ENCODE measurements at places on chromosomes 11 and 22. TPM values are rescaled to one million over a fixed set of nuclear protein-coding genes. Genes with fewer than 3 reads are reported as not detected.

DNA sequence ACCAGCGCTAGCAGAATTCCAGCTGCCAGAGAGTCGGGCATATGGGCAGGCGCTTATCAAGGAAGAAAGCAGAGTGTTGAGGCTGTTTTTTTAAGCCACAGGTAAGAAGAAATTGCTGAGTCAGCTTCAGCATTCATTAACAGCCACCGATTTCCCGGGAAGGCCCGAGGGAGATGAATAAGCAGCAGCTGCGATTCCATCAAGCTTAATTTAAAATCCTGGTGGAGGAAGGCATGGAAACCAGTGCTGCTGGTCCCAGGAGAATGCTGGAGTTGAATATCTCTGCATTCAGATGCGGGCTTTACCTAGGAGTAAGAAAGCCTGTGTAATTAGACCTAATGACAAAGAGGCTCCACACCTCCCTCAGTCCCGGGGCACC, 168.8 kb downstream of the BRD1 start:
- H3K27ac ChIP-seq = no peak overlapping the region
- no peaks in the 10 kb centered on the region for H3K4me1 ChIP-seq
- no peaks in the 10 kb centered on the region for H3K27me3 ChIP-seq
- no peak overlapping the region for H3K4me3 ChIP-seq

TXN2 gene
- 56.5 TPM for total RNA-seq

DNA sequence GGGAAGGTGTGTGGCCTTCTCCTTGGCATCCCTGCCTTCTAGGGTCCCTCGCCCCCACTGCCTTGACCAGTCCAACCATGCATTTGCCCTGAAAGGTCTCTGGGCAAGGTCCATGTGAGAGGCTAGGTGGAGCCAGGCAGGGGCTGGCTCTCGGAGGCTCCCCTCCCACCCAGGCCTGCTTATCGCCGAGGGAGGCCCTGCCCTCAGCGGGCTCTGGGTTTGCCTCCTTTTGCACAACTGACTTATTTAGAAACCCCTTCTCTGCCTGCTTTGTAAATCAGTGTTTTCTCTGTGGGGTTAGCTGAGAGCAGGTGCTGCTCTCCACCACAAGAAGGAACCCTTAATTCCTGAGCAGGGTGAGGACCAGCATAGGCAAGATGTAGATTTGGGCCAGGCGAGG, 47.7 kb downstream of the CD82 start:
- peaks cover 5% of the 10 kb centered on the region for H3K36me3 ChIP-seq
- no peaks in the 10 kb centered on the region for H3K27me3 ChIP-seq
- H3K4me3 ChIP-seq = no peak overlapping the region
- H3K4me1 ChIP-seq = peaks cover 41% of the 10 kb centered on the region

MTMR2 gene
- total RNA-seq = 25.8 TPM

- H3K4me1 ChIP-seq = no peaks in the 10 kb centered on the region
- H3K4me3 ChIP-seq = no peak overlapping the region
- no peak overlapping the region for H3K27ac ChIP-seq
- H3K27me3 ChIP-seq = no peaks in the 10 kb centered on the region
These were observed 63.4 kb upstream of the CARD18 start for GRCh38 chr11:105202844-105203548.

DNA sequence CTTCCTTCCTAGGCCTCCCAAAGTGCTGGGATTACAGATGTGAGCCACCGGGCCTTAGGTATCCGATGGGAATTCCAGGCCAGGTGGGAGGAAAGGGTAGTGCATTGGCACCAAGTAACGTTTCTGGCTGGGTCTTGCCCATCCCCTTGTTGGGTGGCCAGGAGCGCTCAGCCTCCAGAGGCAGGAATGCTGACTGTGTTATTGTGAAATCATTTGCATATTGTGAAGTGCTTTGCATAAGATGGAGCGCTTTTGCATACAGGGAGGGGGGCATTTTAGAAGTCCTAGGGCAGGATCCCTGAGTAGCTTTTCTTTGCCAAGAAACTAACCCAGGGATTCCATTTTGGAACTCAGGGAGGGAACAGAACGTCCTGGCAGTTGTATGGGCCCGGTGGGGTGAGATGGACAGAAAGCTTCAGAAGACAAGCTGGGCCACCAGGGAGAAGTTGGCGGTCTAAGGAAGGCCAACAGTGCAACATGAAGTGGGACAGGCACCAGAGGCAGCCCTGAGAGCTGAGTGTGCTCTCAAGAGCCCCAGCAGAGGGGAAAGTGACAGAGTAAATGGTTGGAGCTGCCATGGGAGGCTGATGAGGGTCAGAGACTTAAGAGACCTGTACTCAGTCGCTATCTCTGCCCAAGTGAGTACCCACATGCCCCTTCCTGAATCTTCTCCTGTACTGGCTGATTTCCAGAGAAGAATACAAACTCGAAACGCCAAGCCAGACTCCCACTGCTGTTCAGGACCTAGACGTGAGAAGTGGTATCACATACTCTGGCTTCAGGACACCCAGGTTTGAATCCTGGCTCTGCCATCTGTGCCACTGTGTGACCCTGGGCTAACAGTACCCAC, 1.3 kb upstream of the SLC39A13 start:
- H3K27ac ChIP-seq = peak overlapping the region; percentile 98
- no peak for DNase-seq
- H3K27me3 ChIP-seq = no peaks in the 10 kb centered on the region

GRCh38 chr22:19357270-19358105, 66.0 kb upstream of the CLTCL1 start:
- no peak overlapping the region for H3K4me3 ChIP-seq
- H3K36me3 ChIP-seq = peaks cover 100% of the 10 kb centered on the region
- H3K27ac ChIP-seq = no peak overlapping the region
- no peak for DNase-seq

DNA sequence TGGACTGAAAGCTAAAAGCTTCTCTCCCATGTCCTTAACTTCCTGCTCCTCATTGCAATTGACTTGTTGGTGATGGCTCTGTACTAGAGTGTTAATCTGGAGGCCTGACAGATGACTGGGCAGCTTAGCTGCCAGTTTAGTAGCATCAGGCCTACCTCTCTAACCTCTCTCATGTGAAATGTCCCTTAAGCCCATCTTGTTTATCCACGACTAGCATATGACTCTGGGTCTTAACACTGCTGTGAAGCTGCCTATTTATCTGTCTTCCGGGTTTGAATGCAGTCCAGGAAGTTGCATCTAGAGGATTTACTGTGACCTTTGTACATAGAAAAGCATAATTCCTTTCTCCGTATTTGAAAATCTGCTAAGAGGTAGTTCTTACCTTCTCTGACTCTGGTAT, 85.3 kb upstream of the HORMAD2 start:
- H3K27ac ChIP-seq = no peak overlapping the region
- H3K4me3 ChIP-seq = no peak overlapping the region
- H3K27me3 ChIP-seq = no peaks in the 10 kb centered on the region
- peaks cover 67% of the 10 kb centered on the region for H3K36me3 ChIP-seq
- no peak for DNase-seq

CCDC117 gene
- 19.9 TPM for total RNA-seq

- no peak for DNase-seq
- no peak overlapping the region for H3K27ac ChIP-seq
- no peaks in the 10 kb centered on the region for H3K27me3 ChIP-seq
These were observed 826.3 kb downstream of the DLG2 start for GRCh38 chr11:84800755-84801346.

DLG2 gene
- 7.3 TPM for total RNA-seq

DDTL gene
- 2.2 TPM for total RNA-seq

- no peaks in the 10 kb centered on the region for H3K4me1 ChIP-seq
- H3K27ac ChIP-seq = no peak overlapping the region
- no peaks in the 10 kb centered on the region for H3K36me3 ChIP-seq
- H3K27me3 ChIP-seq = no peaks in the 10 kb centered on the region
- DNase-seq = no peak
These were observed 1.7 kb upstream of the MUC5B start for GRCh38 chr11:1220941-1221721.

FAM180B gene
- 0.80 TPM for total RNA-seq

MIOX gene
- total RNA-seq = not detected

DNA sequence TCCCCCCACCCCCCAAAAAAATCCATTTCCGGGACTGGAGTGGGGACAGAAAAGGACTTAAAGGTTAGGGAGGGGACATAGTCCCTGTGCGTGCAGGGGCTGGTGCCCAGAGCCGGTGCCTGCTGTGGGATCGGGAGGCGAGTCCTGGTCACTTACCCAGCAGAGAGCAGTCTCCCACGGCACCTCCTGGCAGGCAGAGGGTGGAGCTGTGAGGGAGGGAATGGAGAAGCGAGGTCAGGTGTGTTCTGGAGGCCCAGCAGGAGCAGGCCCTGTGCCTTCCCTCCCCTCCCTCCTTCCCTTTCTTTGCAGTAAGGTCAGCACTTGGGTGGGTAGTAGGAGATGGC, 28.4 kb downstream of the SHANK3 start:
- no peak overlapping the region for H3K27ac ChIP-seq
- DNase-seq = no peak
- peaks cover 61% of the 10 kb centered on the region for H3K4me1 ChIP-seq
- H3K4me3 ChIP-seq = no peak overlapping the region
- no peaks in the 10 kb centered on the region for H3K27me3 ChIP-seq

GRCh38 chr22:28002863-28003565, 84.0 kb upstream of the PITPNB start:
- no peak for DNase-seq
- no peaks in the 10 kb centered on the region for H3K27me3 ChIP-seq
- no peak overlapping the region for H3K27ac ChIP-seq
- peaks cover 27% of the 10 kb centered on the region for H3K4me1 ChIP-seq

TPBGL gene
- not detected for total RNA-seq

DNA sequence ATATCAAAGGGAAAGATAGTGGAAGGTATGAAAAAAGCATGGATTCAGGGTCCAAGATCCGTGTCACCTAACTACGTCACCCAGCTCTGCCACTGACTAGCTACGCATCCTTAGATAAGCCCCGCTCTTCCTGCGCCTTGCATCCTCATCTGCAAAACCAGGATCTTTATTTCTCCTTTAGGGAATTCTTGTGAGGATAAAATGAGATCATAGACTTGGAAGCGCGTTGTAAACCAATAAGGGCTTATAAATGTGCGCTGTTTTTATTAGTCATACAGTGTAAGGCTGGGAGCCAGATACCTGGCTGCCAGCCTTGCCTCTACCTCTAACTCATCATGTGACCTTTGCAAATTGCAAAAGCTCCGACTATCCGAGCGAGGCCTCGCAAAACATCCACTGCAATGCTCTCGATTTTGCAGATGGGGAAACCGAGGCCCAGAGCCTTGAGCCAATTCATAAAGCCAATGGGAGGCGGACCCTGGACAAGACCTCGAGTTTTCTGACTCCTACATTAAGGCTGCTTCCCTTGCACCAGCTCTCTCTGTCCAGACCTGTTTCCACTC, 753 bp downstream of the PRPF19 start:
- peak overlapping the region; percentile 97 for H3K4me3 ChIP-seq
- peaks cover 26% of the 10 kb centered on the region for H3K4me1 ChIP-seq
- H3K27me3 ChIP-seq = no peaks in the 10 kb centered on the region
- no peak for DNase-seq

DNA sequence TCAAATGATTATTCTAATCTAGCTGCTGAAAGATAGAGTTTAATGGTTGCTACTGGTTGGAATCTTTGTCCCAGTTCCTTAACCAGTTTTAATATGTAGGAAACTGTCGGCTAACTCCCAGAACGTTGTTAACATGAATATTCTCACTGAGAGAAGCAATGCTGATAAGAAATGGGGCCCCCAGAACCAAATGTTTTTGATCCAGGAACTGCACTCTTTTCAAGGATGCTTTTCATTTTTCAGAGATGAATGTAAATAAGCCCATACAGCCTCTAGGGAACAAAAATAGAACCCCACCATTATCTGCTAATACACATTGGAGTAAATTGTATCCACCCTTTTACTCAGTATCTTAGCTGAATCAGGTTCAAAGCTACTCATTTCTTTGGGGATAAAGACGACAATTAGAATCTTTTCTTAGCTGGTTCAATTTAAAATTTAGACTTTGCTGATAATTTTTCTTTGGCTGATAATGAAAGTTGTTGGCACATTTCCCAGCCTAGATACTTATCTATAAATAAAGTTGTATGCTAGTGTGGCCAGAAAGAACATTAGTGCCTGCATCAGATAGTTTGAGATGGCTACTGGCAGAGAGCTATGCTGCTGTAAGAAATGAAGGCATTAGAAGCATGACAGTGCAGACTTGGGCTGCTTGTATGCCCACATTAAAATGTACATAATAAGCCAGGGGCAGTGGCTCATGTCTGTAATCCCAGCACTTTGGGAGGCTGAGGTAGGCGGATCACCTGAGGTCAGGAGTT, 323.3 kb upstream of the PDGFD start:
- no peaks in the 10 kb centered on the region for H3K27me3 ChIP-seq
- H3K4me1 ChIP-seq = no peaks in the 10 kb centered on the region
- no peaks in the 10 kb centered on the region for H3K36me3 ChIP-seq
- H3K27ac ChIP-seq = no peak overlapping the region
- no peak for DNase-seq
- no peak overlapping the region for H3K4me3 ChIP-seq

GRCh38 chr11:102111787-102112508, 1.7 kb downstream of the YAP1 start:
- H3K27ac ChIP-seq = peak overlapping the region; percentile 94
- H3K4me1 ChIP-seq = peaks cover 54% of the 10 kb centered on the region
- H3K36me3 ChIP-seq = no peaks in the 10 kb centered on the region
- no peaks in the 10 kb centered on the region for H3K27me3 ChIP-seq
- peak overlapping the region; percentile 65 for H3K4me3 ChIP-seq

- H3K27me3 ChIP-seq = no peaks in the 10 kb centered on the region
- H3K36me3 ChIP-seq = no peaks in the 10 kb centered on the region
- H3K4me3 ChIP-seq = no peak overlapping the region
- no peak overlapping the region for H3K27ac ChIP-seq
- no peak for DNase-seq
- no peaks in the 10 kb centered on the region for H3K4me1 ChIP-seq
These were observed 29.1 kb upstream of the LMO2 start for GRCh38 chr11:33920838-33921613.

GRCh38 chr11:84829162-84829561, 798.0 kb downstream of the DLG2 start:
- H3K27me3 ChIP-seq = no peaks in the 10 kb centered on the region
- DNase-seq = no peak
- no peaks in the 10 kb centered on the region for H3K36me3 ChIP-seq
- no peaks in the 10 kb centered on the region for H3K4me1 ChIP-seq
- no peak overlapping the region for H3K4me3 ChIP-seq

DNA sequence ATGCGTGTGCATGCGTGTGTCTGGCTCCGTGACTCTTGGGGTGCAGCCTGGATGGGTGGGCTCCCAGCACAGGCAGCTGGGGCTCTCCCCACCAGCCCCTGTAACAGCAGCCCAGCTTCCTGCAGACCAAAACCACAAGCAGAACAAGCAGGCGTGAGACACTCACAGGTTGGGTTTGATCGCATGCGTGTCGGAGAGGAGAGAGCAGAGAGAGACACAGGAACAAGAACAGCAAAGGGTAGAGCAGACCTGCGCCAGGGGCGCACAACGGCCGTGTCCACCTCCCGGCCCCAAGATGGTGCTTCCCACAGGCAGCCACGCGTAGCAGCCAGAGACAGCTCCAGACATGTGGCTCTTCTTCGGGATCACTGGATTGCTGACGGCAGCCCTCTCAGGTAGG, at the start of gene CD6:
CD6 (plus strand) TSS at position 161 of the 400 bp plus-strand sequence; CDS start at position 347, 186 bp downstream.
- H3K4me3 ChIP-seq = no peak within 1 kb of the TSS
- H3K36me3 ChIP-seq = no peaks in the 10 kb centered on the region
- no peak for DNase-seq
- no peaks in the 10 kb centered on the region for H3K4me1 ChIP-seq
- no peak within 1 kb of the TSS for H3K27ac ChIP-seq

GRCh38 chr11:103091064-103091800, 728 bp downstream of the DCUN1D5 start:
- H3K27ac ChIP-seq = peak overlapping the region; percentile 93
- peaks cover 27% of the 10 kb centered on the region for H3K4me1 ChIP-seq
- H3K27me3 ChIP-seq = no peaks in the 10 kb centered on the region

FXYD6 gene
- total RNA-seq = 82.7 TPM

- no peak for DNase-seq
- H3K4me1 ChIP-seq = peaks cover 4% of the 10 kb centered on the region
- H3K4me3 ChIP-seq = no peak overlapping the region
- peaks cover 25% of the 10 kb centered on the region for H3K27me3 ChIP-seq
- H3K27ac ChIP-seq = no peak overlapping the region
These were observed 29.1 kb downstream of the TRIM29 start for GRCh38 chr11:120108785-120109168.

RFPL2 gene
- not detected for total RNA-seq

Data from esophagus muscularis mucosa (tissue), 4 donors.